Activated CD4-positive, alpha-beta T cell treated with anti-CD3 and anti-CD28 coated beads, Interleukin-2, amount 10 ng/mL, durations not matched to agents 24 days and 14 days (primary cell): ENCODE measurements at places on chromosomes 3 and 15. TPM values are rescaled to one million over a fixed set of nuclear protein-coding genes. Genes with fewer than 3 reads are reported as not detected.
A peak's percentile ranks its signal among the peaks of the same experiment; 100 is the strongest.

DNA sequence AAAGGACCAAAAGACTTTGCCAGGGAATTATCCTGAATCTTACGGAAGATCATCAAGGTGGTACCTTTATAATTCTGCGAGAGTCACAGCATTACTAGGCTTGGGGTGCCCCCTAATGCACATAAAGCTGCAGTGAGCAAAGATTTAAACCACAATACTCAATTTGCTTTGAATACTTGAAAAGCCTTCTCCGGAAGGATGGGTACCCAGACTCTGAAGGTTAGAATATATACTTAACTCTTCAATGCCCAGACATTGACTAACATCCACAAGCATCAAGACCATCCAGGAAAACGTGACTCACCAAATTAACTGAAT, 117.8 kb upstream of the KCNH8 start:
- H3K36me3 ChIP-seq, result no peaks in the 10 kb centered on the region
- H3K27me3 ChIP-seq, result peaks cover 3% of the 10 kb centered on the region
- H3K27ac ChIP-seq, result no peak overlapping the region
- no peak for DNase-seq

DNA sequence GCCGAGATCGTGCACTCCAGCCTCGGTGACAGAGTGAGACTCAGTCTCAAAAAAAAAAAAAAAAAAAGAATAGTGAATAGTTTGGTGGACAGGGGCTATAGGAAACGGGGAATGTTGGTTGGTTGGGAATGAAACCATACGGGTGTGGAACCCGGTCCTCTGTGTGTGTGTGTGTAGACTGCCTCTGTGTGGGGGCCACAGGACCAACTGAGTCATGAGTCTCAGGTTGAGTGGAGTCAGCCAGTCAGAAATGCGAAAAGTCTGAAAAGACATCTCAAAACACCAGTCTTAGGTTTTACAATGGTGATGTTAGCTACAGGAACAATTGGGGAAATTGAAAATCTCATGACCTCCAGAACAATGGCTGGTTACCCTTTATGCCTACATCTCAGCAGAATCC, 44.5 kb downstream of the ZDHHC19 start:
- peaks cover 13% of the 10 kb centered on the region for H3K4me1 ChIP-seq
- H3K27ac ChIP-seq, result peak overlapping the region; percentile 65
- no peaks in the 10 kb centered on the region for H3K36me3 ChIP-seq
- DNase-seq, result no peak
- H3K4me3 ChIP-seq, result no peak overlapping the region
- H3K27me3 ChIP-seq, result no peaks in the 10 kb centered on the region

- peaks cover 8% of the 10 kb centered on the region for H3K4me1 ChIP-seq
- H3K4me3 ChIP-seq, result no peak overlapping the region
- no peak overlapping the region for H3K27ac ChIP-seq
- DNase-seq, result no peak
- no peaks in the 10 kb centered on the region for H3K36me3 ChIP-seq
These were observed 10.2 kb upstream of the FSIP1 start for GRCh38 chr15:39792844-39793335.

DNA sequence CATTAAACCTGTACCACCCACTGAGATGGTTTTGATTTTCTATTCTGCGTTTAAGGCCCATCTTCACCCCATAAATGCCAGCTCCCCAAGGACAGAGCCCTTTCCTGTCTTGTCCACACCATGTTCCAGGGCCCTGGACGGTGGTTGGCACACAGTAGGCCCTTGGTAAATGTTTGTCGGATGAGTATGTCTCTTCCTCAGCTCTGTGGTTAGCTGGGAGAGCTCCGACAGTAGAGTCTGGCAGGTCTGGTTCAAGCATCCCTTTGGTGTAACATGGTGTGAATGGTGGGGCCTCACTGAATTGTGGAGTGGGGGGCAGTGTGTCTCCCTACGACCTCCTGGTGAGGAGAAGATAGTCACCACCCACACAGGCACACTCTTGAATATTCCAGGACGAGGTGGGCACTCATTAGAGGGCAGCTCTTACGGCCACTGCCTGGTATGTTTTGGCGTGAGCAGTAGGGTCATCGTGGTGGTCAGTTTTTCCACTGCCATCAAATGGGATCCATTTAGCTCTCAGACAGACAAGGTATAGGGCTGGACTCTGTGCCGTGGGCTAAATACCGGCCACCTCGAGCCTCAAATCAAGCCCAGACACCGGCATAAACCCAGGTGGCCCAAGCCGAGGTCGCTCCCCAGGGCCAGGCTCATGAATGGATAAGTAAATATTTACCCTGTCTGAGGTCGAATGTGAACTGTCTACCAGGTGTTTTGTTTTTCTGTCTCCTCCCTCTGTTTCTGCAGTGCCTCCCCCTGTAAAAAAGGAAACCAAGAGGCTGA, 61.3 kb downstream of the SMAD3 start:
- DNase-seq, result no peak
- no peaks in the 10 kb centered on the region for H3K27me3 ChIP-seq
- H3K36me3 ChIP-seq, result peaks cover 42% of the 10 kb centered on the region

DNA sequence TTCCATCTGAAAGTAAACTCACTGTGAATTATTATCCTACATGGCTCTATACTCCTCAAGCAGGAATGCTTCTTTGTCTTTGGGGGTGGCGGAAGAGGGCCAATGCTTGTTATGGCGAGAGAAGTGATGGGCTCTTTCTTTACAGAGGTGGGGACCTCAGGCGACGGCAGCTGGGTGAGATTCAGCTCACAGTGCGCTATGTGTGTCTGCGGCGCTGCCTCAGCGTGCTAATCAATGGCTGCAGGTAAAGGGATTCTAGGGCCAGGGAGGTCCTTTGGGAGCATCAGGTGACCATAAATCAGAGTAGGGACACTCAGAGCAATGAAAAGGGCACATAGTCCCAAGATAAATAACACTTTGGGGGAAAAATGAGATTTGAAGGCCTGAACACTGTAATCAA, 39.0 kb downstream of the ESYT3 start:
- no peaks in the 10 kb centered on the region for H3K4me1 ChIP-seq
- no peak overlapping the region for H3K27ac ChIP-seq
- DNase-seq, result no peak
- H3K36me3 ChIP-seq, result no peaks in the 10 kb centered on the region
- H3K27me3 ChIP-seq, result peaks cover 8% of the 10 kb centered on the region
- no peak overlapping the region for H3K4me3 ChIP-seq

DNA sequence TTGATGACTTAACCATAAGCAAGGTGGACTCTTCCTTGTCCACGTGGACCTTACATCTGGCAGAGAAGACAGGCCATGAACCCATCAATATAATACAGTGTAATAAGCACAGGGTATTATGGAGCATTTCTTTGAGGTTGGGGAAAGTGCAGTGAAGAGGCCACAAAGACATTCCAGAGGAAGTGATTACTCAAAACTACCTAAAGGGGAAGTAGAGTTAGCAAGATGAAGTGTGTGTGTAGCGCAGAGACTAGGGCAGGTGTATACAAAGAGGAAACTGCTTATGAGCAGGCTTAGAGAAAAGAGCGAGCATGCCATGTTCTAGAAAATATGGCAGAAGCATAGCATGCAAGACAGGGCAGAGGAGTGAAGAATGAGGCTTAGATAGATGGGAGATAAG, 17.9 kb downstream of the CP start:
- peak overlapping the region; percentile 2 for H3K4me3 ChIP-seq
- H3K4me1 ChIP-seq, result peaks cover 18% of the 10 kb centered on the region
- DNase-seq, result peak; percentile 66
- H3K27me3 ChIP-seq, result peaks cover 54% of the 10 kb centered on the region
- no peaks in the 10 kb centered on the region for H3K36me3 ChIP-seq
- no peak overlapping the region for H3K27ac ChIP-seq

DNA sequence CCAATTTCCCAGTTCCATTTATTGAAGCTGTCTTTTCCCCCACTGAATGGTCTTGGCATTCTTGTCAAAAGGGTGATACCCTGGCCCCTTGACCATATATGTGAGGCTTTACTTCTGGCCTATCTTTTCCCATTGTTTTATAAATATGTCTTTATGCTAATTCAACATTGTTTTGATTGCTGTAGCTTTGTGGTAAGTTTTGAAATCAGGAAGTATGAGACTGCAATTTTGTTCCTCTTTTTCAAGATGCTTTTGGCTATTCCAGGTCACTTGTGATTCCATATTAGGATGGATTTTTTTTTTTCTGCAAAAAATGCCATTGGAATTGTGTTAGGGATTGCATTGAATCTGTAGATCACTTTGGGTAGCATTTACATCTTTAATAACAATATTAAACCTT, 141.2 kb upstream of the MANF start:
- H3K4me3 ChIP-seq, result no peak overlapping the region
- H3K36me3 ChIP-seq, result no peaks in the 10 kb centered on the region
- no peak overlapping the region for H3K27ac ChIP-seq
- H3K27me3 ChIP-seq, result peaks cover 4% of the 10 kb centered on the region
- H3K4me1 ChIP-seq, result no peaks in the 10 kb centered on the region

GRCh38 chr3:128619146-128619890, 31.3 kb downstream of the RPN1 start:
- peak overlapping the region; percentile 96 for H3K27ac ChIP-seq
- DNase-seq, result peak; percentile 74
- H3K4me1 ChIP-seq, result peaks cover 34% of the 10 kb centered on the region
- H3K4me3 ChIP-seq, result peak overlapping the region; percentile 95

- H3K27ac ChIP-seq, result no peak overlapping the region
- DNase-seq, result no peak
- H3K36me3 ChIP-seq, result no peaks in the 10 kb centered on the region
- H3K4me1 ChIP-seq, result no peaks in the 10 kb centered on the region
These were observed 104.1 kb upstream of the TNFAIP8L3 start for GRCh38 chr15:51198701-51199232.

GRCh38 chr3:43534675-43535074, 87.1 kb downstream of the ANO10 start:
- H3K36me3 ChIP-seq, result no peaks in the 10 kb centered on the region

GRCh38 chr3:168162172-168162571, 66.4 kb upstream of the GOLIM4 start:
- no peaks in the 10 kb centered on the region for H3K36me3 ChIP-seq
- H3K27me3 ChIP-seq, result no peaks in the 10 kb centered on the region
- H3K4me3 ChIP-seq, result no peak overlapping the region
- no peak for DNase-seq
- peaks cover 2% of the 10 kb centered on the region for H3K4me1 ChIP-seq

GRCh38 chr3:157082305-157082982, 77.5 kb downstream of the CCNL1 start:
- no peak overlapping the region for H3K4me3 ChIP-seq
- H3K27ac ChIP-seq, result no peak overlapping the region

GRCh38 chr15:40852529-40852928, 8.7 kb downstream of the SPINT1 start:
- no peaks in the 10 kb centered on the region for H3K36me3 ChIP-seq
- H3K27me3 ChIP-seq, result no peaks in the 10 kb centered on the region
- no peak for DNase-seq
- peaks cover 8% of the 10 kb centered on the region for H3K4me1 ChIP-seq
- H3K27ac ChIP-seq, result no peak overlapping the region
- H3K4me3 ChIP-seq, result no peak overlapping the region

DNA sequence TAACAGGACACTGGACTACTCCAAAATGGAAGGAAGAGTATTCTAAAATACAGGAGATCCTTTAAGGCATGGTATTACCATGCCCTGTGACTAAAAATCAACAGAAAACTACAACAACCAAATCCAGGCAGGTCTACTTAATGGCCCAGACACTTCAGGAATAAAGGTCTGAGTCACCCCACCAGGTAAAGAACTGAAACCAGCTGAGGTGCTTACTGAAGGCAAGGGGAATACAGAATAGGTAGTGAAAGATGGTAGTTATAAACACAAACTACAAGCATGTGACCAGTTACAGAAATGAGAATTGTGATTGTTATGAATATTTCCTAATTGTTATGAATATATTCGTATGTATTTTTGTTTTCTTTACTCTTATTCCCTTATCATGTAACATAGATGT, 13.4 kb downstream of the IFT57 start:
- no peak overlapping the region for H3K27ac ChIP-seq
- H3K4me3 ChIP-seq, result no peak overlapping the region
- H3K4me1 ChIP-seq, result peaks cover 6% of the 10 kb centered on the region
- H3K27me3 ChIP-seq, result no peaks in the 10 kb centered on the region

The OCA2 gene
- not detected in 2 replicates for total RNA-seq

The OSTN gene
- total RNA-seq, result not detected in 2 replicates

The ARHGEF26 gene
- total RNA-seq, result 0.09 and 0.12 TPM in 2 replicates

The ACKR2 gene
- total RNA-seq, result 0.42 and 0.69 TPM in 2 replicates

The FBLN2 gene
- total RNA-seq, result not detected in 2 replicates

The TJP1 gene
- total RNA-seq, result not detected in 2 replicates

The MED12L gene
- total RNA-seq, result 2.5 and 4.9 TPM in 2 replicates

The SST gene
- total RNA-seq, result not detected in 2 replicates
